ENCODE measurements at places on chromosomes 6 and 20.

DNA sequence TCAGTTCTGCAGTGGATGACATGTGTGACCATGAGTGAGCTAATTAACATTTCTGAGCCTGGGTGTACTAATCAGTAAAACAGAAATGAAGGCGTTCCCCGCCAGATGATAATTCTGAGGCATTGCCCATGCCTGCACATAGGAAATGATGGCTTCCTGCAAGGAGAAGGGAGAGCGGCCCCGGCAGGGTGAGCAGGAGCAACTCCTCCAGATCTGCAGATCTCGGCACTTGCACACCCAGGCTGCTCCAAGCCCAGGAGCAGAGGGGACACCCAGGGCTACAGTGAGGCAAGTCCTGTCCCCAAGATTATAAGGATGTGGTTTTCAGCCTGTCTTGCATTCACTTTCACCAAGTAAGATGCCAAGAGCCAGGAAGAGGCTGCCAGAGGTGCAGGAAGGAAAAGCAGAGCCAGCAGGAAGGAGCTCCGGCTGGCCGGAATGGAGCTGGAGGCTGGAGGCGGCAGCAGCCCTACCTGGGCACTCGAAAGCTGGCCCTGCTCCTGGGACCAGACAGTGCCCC lies 177.5 kb upstream of the CST7 start:
- no peak for DNase-seq

GRCh38 chr20:38764567-38765318 lies 16.5 kb downstream of the ACTR5 start:
- DNase-seq = peak; percentile 34

- no peak for DNase-seq
These were observed 11.6 kb downstream of the PIGT start for GRCh38 chr20:45427236-45428149.

DNA sequence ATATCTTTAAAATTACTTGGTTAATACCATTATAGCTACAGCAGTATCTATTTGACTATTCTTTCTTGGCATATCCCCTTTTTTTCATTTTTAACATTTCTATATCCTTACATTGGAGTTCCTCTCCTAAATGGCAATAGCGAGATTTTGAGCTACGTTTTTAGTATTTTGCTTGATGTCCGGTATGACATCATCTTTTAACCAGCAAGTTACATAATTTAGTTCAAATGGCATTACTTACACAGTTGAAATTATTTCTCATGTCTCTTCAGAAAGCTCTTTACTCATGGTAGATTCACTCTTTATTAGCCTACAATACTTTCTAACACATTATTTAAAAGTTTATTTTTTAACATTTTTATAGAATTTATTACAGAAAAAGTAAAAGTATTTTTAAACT lies 701.7 kb upstream of the EPHA7 start:
- no peak for DNase-seq

GRCh38 chr6:74318738-74319137 lies 622.7 kb downstream of the CD109 start:
- no peak for DNase-seq

DNA sequence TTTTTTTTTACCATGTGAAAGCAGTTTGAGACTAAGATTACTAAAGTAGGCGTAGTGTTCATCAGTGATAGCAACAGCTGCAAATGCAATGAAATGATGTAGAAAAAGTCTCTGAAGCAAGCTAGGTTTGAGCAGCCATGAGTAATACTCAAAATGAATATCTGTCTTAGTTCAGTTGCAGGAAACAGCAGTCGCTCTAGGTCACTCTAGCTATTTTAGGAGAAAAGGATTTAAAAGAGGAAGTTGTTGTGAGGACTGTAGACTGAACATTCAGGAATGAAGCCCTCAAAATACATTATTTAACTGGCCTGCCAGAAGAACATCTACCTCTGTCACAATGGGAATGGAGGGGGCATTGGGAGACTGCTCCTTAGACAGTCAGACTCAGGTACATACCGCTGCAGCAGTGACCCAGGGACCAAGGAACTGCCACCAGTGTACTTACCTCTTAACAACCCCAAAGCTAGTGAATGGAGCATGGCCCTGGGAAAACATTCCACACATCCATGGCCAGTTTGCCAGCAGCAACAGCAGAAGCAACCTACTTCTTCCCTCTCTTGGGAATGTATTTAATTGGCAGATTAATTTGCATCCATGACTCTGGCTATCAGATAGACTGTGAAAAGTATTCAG lies 243.0 kb upstream of the KHDRBS2 start:
- no peak for DNase-seq

GRCh38 chr20:47795214-47795907 lies 10.1 kb upstream of the SULF2 start:
- DNase-seq = no peak

- no peak for DNase-seq
These were observed 79.8 kb upstream of the TRDN start for GRCh38 chr6:123716506-123716905.

GRCh38 chr20:32829311-32830005 lies 9.7 kb downstream of the MAPRE1 start:
- no peak for DNase-seq

DNA sequence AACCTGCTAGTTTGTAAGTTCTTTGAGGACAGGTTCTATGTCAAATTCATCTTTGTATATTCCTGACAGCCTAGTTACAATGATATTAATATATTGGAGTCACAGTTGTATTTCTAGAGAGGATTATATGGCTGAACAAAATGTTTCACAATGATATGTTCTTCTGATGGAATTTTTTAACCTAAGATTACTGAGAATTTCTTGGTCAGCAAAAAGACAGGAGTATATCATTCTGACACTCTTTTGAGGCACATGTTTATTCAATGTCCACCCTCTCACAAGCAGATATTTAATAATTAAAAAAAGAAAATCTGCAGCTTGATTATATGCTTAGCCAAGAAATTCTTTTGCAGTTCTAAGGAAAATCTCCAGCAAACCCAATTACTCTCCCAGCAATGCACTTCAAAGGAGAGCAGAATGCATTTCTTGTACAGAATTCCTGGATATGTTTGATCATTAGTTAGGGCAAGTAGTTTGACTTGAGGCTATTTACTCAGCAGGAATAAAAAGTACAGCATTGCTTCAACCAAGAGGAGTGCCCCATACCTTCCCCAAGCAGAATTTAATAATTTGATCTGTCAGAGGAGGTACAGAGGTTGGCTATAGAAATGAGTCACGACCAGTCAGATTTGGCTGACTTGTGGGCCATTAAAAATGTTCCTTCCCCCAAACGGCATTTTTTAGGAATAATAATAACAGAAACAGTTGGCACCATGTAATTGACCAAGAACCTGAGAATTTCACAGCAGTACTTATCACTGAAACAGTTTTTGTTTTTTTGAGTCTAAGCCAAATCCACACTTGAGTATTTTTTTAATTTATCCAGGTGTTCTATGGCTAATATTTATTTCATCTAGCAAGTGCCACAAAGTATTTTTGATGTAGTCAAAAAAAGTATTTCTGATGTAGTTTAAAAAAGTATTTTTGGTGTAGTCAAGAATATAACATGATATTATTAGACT lies 508.1 kb upstream of the FLRT3 start:
- DNase-seq = no peak

DNA sequence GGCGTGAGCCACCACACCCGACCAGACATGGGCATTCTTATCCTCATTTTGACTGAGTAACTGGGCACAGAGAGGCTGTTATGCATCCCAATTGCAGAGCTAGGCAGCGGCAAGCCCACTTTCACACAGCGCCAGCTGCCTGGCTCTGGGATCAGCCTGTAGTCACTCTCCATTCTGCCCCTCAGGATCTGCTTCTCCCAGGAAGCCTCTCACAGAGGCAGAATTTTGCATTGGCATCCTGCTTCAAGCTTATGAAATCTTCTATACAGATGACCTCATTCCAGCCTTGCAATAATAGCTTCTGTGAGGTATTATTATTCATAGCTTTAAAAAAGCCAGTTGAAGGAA lies 37.0 kb upstream of the IER3 start:
- DNase-seq = no peak

GRCh38 chr6:25302677-25303128 lies 23.5 kb downstream of the CARMIL1 start:
- DNase-seq = no peak

DNA sequence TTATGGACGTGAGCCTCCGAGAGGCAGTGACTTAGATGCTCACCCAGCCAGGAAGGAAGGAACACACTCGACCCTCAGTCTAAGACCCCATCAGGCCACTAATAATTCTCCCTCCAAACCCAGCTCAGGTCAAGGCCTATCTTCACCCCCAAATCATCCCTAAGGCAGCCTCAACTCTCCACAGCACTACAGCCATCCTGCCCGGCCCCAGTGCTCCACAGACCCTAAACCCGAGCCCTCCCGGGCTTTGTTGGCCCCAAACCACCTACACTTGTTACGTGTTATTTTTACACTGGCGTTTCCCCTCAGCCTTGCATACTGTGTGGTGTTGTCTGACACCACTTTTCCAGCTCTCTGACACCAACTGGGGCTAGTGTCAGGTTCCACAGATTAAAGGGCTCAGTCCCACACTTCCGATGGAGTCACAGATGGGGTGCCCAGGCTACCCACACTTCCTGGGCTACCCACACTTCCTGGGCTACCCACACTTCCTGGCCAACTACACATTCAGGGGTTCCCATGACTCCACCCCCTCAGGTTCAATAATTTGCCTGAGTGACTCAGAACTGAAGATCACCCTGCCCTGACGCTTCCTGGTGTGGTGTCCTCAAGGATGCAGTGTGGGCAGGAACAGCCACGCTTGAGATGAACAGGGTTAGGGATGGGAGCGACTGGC lies 25.3 kb downstream of the RBCK1 start:
- peak; percentile 59 for DNase-seq

- DNase-seq = no peak
These were observed 6.7 kb upstream of the PDSS2 start for GRCh38 chr6:107466062-107466461.

DNA sequence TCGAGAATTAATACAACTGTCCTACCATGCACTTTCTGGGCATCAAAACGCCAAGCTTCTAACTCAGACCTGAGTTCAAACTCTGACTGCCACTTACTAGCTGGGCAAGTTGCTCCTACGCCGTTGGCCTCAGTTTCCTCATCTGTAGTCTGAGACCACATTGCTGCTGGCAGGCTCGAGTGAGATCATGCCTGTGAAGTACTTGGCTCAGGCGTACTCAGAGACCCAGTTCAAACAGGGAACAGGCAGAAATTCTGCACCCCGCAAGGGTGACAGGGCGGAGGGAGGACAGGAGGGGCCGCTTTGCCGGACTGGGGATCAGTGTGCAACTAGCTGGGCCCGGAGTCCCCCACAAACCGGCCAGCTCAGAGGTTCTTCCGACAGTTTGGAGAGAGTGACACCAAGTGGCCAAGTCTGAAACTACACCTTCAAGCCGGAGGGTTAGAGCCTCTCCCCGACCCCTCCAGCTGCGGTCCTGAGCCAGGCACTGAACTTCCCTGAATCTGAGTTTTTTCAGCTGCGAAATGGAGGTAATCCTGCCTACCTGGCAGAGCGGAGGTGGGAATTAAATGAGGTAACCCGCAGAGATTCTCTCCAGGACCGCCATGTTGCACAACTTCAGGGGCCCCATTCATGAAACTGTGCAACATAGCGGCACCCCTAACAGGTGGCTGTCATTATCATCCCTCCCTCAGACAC lies 46.0 kb upstream of the PTPN1 start:
- DNase-seq = no peak

DNA sequence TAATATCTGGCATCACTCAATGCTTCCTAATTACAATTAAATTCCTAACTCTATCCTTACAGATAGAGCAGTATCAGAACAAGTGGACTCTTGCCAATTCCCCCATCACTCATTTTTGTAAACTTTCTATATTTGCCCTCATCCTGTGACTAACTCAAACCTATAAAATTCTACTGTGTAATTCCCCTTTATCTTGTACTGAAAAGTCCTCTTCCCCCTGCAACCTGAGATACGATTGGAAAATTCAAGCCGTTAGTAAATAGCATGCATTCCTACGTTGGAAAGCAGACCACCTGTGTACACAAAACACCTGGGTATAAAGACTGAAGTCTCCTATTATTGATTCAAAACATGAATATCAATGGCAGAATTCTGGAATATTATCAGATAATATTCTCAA lies 70.4 kb upstream of the KCNQ5 start:
- DNase-seq = no peak

DNA sequence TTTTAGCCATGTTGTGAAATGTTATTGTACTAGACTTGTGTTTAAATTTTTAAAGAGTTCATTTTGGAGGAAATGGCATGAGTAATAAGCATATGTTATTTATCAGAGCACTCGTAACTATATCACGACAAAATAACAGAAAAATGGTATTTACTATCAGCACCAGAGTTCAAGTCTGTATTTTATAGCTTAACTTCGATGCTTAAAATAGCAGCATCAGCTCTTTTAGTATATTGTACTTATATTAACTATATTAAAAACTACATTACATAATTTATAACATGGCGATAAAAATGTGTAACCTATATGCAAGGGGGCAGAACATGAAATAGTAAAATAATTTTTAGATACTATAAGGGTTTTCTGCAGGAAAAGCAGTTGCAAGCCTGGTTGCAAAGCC lies 52.9 kb downstream of the ABRACL start:
- no peak for DNase-seq

DNA sequence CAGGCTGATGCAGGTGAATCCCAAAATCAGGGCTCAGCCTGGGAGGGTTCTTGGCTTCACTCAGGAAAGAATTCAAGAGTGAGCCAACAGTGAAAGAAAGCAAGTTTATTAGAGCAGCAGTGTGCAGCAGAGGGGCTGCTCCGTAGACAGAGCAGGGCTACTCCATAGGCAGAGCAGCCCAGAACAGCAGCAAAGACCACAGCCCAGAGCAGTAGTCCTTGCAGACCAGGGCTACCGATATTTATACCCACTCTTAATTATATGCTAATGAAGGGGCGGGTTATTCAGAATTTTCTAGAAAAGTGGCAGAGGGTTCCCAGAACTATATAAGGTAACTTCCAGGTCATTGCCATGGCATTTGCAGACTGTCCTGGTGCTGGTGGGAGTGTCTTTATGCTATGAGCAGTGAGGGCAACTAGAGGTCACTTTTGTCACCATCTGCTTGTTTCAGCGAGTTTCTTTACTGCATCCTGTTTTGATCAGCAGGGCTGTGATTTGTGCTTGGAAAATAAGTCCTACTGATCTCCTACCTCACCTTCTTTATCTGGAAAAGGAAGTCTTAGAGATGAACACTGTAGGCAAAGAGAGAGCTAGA lies 39.8 kb upstream of the PTPN1 start:
- no peak for DNase-seq

- no peak for DNase-seq
These were observed 33.3 kb downstream of the GSTA3 start for GRCh38 chr6:52876056-52876787.

- DNase-seq = no peak
These were observed 62.6 kb downstream of the IGF2R start for GRCh38 chr6:160031442-160031841.

DNA sequence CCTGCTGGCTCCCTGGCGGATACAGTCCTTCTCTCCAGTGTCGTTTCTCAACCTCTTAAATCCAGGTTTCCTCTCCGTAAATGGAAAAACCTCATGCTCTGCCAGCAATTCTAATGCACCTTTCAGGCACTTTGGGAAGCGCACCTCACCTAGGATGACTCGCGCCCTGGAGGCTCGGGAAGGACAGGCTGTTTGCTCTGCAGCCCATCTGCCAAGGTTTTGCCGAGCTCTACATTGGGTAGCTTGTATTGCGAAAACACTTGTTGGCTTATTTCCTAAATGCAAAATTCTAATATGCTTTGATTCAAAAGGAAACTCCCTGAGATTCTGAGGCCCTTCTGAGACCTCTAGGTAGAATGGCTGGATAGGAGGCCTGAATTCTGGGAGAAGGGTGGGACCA lies 102.6 kb upstream of the MLN start:
- DNase-seq = no peak
